Cardiac septum (tissue), 1 donor: ENCODE measurements at places on chromosomes 6 and 20. TPM values are rescaled to one million over a fixed set of nuclear protein-coding genes. Genes with fewer than 3 reads are reported as not detected.

DNA sequence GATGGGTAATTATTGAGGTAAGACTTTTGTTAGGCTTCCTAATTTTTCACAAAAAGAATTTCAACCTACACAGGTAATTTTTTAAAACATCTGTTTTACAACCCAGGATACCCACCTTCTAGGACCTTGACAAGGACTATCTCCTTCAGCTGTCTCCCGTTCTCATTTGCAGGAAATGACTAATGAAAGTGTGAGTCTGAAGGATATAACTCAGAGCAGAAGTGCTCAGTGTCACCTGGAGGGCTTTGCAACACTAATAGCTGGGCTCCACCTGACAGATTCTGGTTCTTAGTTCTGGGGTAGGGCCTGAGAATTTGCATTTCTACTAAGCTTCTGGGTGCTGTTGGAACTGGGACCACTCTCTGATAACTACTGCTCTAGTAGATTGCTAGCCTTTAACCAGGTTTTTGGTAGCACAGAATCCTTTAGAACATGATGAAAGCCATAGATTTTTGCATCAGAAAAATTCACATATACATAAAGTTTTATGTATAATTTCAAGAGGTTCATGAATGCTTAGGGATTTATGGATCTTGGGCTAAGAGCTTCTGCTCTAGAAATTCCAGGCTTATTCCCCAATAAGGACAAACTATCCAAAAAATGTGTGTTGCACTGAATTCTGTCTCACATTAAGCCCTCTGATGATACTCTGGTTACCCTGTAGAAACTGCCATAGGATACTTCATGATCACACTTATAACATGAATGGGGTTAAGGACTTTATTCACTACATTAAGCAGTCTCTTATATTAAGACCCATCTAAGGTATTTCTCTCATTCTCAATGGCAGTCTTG lies 30.3 kb downstream of the AK9 start:
- no peak for DNase-seq

DNA sequence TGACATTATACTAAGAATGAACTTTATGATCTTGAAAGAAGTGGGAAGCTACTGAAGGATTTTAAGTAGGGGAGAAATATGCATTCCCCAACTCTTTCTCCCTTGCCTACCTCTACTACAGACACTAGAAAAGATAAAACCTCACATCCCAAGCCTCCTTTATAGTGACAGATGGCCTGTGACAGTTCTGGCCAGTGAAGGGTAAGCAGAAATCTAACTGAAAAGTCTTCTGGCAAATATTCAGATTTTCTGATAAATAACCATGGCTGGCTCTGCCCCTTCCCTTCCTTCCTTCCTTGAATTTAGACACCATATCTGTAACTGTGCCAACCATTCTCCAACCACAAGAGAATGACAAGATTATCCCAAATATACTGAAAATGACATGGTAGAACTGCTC lies 10.2 kb upstream of the BEND6 start:
- DNase-seq, result no peak

DNA sequence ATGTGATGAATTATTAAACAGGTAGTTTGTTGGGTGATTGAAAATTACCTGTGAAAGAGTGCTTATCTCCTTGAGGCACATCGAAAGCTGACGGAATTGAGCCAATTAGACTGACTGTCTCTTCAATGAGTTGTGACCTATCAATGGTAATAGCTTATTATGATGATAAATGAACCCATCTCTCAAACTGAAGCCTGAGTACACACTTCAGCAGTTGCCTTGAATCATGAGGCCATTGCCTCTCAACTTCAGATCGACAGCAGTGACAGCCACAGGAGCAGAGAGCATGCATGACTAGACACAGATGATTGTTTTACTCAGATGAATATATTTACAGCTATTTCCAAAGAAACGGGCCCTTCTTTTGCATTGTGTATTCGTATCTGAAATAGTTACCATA lies 323.9 kb downstream of the LAMA2 start:
- no peak for DNase-seq

DNA sequence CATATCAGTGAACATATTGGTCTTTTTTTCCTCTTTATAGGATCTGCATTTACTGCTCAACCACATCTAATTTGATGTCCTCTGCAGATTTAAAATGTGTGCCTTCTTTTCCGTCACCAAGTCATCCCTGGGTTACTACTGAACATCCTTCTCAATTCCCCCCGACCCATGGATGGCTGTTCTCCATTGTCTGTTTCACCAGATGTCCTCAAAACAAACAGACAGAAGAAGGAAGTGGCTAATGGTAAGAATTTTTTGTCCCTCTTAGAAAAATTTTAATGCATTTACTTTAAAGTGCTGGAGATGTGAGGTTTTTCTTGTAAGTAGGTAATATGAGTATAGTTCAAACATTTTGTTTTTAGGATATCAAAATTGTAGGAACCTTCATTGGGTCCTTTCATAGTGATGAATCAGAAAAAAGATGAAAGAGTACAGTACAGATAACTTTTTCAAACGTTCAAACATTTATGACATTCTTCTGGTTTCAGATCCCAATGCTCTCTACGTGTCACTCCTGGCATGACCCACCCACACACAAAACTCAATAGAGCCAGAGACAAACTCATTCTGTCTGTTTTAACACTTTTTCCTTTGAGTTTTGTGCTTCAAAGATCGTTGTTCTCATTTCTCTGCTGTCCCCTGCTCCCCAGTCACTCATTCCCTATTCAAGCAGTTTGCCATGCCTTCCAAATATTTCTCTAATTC lies 276.4 kb downstream of the PRL start:
- no peak for DNase-seq

DNA sequence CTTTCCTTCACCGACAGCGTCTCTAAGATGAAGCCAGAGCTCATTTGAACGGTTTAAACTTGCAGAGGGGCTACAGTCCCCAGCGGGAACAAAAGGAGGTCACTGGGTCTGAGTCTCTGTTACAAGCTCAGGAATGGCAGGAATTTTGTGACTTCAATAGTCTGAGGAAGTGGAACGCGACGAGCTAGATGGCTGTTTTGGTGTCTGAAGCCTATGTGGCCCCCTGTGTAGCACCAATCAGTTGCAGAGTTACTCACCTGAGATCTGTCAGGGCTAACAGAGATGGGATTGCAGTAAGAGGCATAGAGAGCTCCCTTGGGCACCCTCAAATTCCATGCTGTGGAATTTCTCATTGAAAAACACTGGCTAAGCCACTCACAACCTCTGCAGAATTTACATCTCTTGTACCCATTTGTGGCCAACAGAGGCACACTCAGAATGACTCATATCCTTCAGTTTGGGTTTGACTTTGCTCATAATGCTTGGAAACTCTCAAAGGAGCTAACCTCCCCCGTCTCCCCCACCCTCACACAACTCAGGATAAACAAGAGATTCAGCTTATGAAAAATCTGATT lies 7.1 kb upstream of the TCP11 start:
- DNase-seq, result no peak

DNA sequence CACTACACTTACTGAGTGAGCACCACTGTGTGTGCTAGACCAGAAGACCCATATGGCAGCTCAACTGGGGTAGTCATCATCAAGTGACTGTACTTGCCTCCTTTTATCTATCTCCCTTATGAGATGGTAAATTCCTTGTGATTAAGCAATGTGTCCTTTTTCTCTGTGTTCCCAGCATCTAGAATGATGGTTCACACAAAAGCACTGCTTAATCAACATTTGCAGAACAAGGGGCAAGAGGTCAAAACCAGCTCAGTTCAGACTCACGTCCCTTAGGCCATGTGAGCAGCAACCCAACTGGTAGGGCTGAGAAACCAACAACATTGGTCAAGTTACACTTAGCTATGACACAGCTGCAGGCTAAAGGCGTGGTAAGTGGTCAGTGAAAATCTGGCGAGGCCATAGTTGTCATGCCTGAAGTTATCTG lies 10.0 kb downstream of the TRAM2 start:
- no peak for DNase-seq

- no peak for DNase-seq
Observed at GRCh38 chr6:103042336-103042735, 1648.8 kb downstream of the GRIK2 start.

- no peak for DNase-seq
Observed at GRCh38 chr6:30818391-30818841, 65.9 kb upstream of the DDR1 start.

DNA sequence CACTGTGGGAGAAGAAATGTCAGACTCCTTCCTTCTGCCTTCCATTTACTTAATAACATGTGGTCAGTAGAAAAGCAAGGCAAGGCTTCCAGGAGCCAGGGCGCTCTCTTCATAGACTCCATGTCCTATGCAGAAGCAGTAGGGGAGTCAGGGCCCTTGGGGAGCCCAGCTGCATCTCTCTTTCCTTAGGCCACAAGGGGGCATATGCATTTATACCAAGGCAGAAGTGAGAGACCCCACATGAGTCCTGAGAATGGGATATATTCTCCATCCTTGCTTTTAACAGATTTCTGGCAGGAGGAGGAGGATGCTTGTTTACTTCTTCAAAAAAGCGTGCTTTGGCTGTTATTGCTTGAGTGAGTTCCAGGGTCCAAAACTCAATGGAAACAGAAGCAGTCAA lies 198.5 kb downstream of the HIVEP2 start:
- DNase-seq, result no peak

- no peak for DNase-seq
Observed at GRCh38 chr6:126539022-126539421, 199.1 kb downstream of the CENPW start.

Gene POLR1H
- total RNA-seq, result 15.5 TPM

Gene PRR18
- 0.13 TPM for total RNA-seq

Gene TPBG
- total RNA-seq, result 4.9 TPM

Gene SUN5
- not detected for total RNA-seq

Gene LCA5
- 2.6 TPM for total RNA-seq

Gene EEF1A2
- total RNA-seq, result 1,211 TPM

Gene ZBP1
- 0.43 TPM for total RNA-seq

Gene OXT
- not detected for total RNA-seq

Gene TAGAP
- 0.75 TPM for total RNA-seq

Gene AFG1L
- 11.9 TPM for total RNA-seq
